ENCODE measurements at places on chromosomes 5 and 9. TPM values are rescaled to one million over a fixed set of nuclear protein-coding genes. Genes with fewer than 3 reads are reported as not detected.

GRCh38 chr5:168833936-168834335, 254.8 kb upstream of the PANK3 start:
- DNase-seq, result no peak

Gene NME5
- 0.27 TPM for total RNA-seq

Gene TNC
- total RNA-seq, result under 0.01 TPM

Gene ANKRD31
- total RNA-seq, result under 0.01 TPM

GRCh38 chr5:154031937-154032489, 6.7 kb downstream of the FAM114A2 start:
- DNase-seq, result no peak

Data from hematopoietic multipotent progenitor cell (in vitro differentiated cells).